ENCODE measurements at places on chromosomes 12 and 14.

DNA sequence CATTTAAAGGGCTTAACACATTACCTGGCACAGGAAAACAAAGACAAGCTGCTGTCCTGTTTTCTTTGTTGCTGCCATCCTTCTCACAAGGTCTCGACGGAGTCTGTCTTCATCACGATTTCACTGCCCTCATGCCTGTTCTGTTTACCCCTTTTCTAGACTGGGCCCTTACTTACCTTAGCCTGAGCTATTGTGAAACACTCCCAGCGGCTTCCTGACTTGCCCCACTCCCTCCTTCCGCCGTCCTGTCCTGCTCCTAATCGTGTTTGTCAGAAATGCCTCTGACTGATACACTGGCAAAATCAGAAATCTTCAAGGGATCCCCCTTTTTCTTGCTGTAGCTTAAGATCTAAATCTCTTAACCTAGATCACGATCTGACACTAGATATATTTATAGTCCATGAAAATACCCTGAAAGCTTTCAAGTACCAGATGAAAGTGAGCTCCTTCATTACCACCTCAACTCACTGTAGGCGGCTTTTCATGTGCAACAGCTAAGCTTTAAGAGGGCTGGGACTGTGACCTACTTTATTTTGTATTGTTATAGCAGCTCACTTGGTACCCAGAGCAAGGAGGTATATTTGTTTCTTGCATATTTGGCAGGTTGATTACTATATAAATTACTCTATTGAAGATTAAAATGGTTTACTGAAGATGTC is 32.1 kb downstream of the TECPR2 start:
- no peak for DNase-seq

DNA sequence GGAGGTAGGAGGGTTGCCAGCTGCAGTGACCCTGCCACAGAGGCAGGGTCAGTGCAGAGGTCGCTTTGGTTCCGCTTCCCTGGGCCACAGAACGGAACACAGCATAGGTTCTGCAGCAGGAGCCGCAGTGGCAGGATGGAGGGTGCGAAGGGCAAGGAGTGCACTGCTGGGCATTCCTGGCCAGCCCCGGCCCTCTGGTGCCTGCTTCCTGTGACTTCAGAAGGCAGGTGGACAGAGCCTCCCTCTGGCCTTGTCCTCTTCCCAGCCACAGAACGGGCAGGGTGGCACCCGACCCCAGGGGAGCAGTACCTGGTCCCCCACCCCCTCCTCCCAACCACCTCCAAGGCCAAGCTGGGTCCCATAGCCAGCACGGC is 37.7 kb downstream of the SLC8B1 start:
- DNase-seq: no peak

GRCh38 chr14:63578300-63578699 is 35.1 kb upstream of the PPP2R5E start:
- no peak for DNase-seq

DNA sequence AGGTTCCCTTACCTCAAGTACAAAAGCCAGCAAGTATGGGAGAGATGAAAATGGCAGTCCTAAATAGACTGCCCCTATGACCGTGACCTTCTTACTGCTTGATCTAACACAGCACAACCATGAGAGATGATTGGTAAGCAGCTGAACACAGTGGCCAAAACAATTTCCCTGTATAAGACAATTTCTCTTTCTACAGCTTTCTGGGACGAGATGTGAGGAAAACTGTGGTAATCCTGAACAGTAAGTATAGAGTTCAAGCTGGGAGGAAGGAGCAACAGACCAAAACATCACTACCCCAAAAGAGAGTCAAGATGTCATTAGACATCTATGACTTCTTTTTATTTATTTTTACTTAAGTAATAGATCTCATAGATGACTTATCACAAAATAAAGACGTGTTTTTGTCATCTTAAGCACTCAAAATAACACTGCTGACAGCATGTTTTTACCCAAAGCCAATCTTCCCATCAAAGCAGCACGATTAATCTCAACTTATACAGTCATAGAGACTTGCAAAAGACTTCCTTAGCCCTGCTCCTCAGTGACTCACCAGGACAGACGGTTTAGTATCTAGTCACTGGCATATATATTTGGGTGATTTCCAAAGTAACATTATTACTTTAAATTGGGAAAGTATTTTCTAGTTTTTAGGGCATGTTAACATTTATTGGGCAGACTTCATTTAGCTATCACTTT is 3.7 kb downstream of the TMEM52B start:
- no peak for DNase-seq

- DNase-seq: no peak
Observed at GRCh38 chr14:87623616-87624015, 369.4 kb downstream of the GALC start.
